ENCODE measurements at places on chromosomes 6 and 20.
A peak's percentile ranks its signal among the peaks of the same experiment; 100 is the strongest.

GRCh38 chr6:156731396-156731795 is 45.8 kb upstream of the ARID1B start:
- peak; percentile 70 for DNase-seq

GRCh38 chr6:84779917-84780316 is 15.5 kb upstream of the TBX18 start:
- no peak for DNase-seq

- DNase-seq: no peak
These were observed 533.7 kb downstream of the DOK5 start for GRCh38 chr20:55009066-55009465.

- DNase-seq: no peak
These were observed 381.9 kb upstream of the ARID1B start for GRCh38 chr6:156395276-156395675.

DNA sequence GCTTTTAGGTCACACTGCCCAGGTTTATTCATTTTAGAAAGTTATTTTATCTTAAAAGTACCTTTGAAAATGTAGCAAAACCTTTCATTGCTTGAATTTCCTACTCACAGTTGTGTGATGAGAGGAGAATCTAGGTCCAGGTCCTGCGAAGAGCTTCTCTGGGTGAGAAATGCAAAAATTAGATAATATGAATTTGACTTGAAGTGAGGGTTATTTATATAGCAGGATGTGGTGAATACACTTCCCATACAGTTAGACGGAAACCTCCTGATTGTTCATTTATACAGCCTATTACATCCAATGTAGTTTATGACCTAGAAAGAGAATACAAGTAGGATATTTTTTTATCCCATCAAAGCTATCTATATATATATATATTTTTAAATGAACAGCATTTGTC is 30.5 kb downstream of the CDKAL1 start:
- DNase-seq: no peak

DNA sequence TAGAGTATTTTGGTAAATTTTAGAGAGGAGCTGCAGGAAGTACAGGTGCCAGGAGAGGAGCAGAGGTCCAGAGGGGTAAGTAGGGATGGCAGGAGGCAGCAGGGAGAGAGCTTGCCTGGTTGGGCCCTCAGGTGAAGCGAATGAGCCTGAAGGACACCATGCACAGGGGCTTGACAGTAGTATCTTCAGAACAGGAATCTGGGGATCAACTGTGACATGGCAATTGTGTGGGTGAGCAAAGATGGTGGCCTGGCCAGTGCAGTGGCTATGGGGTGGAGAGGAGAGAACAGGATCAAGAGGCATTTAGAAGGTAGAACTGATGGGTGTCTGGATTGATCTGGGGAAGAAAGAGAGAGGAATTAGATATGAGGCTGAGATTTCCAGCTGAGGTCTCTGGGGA is 68.7 kb upstream of the RNF24 start:
- DNase-seq: no peak

DNA sequence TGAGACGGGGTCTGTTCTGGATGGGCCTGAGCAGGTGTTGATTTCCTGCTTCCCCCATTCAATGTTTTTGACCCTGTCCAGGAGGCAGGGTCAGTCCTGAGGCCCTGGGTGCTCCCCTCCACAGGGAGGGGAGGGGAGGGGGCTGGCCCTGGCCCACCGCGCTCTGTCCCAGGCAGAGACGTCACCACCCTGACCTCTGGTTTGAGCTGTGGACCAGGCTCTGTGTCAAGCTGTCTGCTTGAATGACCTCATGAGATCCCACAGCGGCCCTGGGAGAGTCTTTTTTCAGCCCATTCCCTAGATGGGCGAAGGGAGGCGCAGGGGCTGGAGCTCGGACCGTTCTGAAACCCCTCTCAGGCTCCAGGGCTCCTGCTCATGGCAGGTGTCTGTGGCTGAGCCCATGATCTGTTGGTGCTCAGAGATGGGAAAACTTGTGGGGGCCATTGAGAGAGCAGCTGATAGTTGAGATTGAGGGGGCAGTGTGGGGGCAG is 8.9 kb upstream of the LKAAEAR1 start:
- no peak for DNase-seq

DNA sequence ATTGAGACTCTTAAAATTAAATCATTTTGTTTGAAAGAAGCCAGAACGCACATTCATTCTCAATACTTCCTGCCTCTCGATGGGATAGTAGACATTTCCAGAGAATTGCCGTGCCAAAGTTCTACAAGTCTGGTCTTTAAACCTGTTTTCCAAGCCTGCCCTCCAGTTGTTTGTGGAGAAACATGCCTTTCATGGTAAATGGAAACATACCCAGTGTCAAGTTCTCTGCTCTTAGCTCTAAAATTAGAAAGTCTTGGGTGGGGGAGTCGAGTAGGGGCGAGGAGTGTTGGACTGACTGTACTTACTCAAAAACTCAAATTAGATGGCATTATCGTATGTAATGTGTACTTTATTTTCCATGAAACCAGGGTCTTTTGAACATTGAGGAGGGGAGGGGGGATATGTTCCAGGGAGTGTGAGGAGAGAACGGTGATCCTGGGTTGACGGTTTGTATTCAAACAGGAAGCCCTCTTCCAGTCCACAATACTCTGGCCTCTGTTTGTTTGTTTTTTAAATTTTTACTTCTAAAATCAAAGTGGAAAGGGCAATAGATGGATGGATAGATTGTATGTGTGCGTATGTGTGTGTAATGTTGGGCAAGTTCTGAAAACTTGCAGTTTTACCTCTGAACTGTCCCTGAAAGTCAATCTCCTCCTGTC is 106.8 kb upstream of the ARMC2 start:
- DNase-seq: no peak

- peak; percentile 87 for DNase-seq
These were observed 35.1 kb downstream of the DSE start for GRCh38 chr6:116405652-116406356.

GRCh38 chr20:1943275-1944002 is 48.2 kb downstream of the SIRPA start:
- DNase-seq: no peak

DNA sequence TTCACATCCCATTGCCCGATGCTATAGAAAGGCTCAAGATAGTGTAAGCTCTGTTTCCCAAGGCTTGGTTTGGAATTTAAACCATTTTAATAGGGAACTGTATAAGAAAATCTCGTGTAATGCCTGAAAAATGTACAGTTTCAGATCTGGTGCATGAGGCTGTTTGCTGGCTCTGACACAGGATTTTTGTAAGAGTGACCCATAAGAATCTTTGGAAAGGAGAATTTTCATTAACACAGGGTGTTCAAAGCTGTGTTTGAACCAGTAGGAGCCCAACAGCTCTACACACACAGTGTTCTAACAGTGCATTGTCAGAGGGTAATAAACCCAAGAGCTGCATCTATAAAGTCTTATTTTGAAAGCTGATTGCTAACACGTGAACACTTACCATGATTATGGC is 293.5 kb downstream of the PRL start:
- no peak for DNase-seq

DNA sequence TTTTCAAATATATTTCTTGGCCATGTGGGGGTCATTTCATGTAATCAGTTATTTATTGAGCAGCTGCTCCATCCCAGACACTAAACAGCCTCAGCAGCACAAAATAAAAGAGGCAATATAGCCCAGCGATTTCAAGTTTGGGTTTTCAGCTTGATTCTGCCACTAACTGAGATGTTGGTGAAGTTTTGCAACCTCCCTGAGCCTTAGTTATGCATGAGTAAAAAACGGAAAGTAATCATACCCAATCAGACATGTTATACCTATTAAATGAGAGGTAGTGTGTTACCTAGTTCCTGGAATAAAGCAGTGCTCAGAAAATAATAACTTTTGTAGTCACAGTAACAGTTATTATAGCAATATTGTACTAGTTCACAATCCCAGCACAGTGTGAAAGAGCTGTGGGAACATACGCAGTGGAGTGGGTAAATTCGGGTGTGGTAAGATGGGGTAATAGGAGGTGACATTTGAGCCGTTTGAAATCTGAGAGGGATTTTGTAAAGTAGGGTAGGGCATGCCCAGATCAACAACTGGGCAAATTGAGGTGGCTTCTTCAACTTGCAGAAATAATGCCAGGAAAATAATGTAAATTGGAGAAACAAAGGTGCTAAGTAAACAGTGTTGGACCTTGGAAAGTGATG is 1.5 kb downstream of the SLC9A8 start:
- DNase-seq: no peak

DNA sequence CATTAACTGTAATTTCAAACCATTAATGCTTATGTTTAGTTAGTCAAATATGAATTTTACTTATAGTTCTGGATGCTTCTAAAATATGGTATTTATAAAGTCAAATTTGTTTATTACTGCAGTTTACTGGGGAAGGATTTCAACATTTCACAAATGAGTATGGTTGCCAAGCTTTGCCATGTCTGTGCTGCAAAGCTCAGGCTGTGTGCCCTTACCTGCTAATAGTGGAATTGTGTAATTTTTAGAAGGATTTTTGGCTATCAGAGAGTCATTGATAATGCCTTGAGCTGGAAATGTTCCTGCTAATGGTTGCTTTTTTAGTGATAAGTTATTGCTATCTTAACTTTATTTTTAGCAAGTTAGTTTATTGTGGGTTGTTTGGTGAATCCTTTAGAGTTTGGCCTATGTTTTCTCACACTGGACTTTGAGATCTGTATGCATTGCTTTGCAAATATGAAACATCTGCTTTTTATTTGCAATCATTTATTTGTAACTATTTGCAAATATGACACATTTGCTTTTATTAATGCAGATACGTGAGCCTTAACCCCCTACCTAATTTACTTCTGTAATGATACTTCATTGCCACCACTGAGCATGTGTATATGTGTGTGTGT is 105.8 kb downstream of the CD109 start:
- DNase-seq: no peak

GRCh38 chr20:52049001-52049731 is 142.4 kb downstream of the ZFP64 start:
- no peak for DNase-seq

- DNase-seq: no peak
These were observed 4.2 kb downstream of the BEND6 start for GRCh38 chr6:56959094-56959493.

GRCh38 chr6:7534192-7534591 is 7.3 kb upstream of the DSP start:
- no peak for DNase-seq

DNA sequence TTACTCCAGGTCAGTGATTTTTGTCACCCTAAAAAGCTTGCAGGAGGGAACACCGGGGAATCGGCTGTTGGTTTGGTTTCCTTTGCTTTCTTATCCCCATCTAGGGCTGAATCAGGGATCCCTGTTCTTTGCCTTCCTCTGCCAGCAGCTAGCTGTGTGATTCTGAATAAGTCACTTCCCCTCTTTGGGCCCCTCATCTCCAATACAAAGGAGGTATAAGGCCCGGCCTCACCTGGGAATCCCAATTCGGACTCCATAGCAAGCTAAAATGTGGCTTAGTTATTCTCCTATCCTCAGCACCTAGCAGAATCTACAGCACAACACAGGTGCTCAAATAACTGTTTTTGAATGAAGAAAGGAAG is 18.5 kb upstream of the ARMC12 start:
- no peak for DNase-seq

DNA sequence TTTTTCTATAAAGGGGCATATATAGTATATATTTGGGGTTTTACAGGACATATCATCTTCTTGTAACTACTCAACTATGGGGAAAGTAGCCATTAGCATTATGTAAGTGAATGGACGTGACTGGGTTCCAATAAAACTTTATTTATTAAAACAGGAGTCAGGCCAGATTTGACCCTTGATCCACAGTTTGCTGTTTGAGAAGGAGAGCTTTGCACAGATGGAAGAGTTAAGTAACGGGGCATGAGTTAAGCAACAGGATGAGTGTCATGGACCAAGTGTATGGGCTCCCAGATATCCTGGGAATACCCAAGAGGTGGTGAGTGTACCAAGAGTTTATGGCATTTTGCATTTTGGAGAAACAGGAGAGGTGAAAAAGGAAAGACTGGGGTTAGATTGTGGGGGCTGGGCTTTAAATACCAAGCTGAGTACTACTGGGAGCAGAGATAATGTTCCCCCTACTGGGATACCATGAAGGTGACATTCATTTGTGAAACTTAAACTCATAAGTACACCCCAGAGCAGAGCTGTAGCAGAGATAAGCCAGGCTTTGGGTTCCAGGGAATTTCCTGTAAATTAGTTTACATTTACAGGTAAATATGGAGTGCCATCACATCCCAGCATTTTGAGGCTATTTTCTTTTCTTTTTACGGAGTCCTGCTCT is 18.5 kb upstream of the SCUBE3 start:
- DNase-seq: no peak

DNA sequence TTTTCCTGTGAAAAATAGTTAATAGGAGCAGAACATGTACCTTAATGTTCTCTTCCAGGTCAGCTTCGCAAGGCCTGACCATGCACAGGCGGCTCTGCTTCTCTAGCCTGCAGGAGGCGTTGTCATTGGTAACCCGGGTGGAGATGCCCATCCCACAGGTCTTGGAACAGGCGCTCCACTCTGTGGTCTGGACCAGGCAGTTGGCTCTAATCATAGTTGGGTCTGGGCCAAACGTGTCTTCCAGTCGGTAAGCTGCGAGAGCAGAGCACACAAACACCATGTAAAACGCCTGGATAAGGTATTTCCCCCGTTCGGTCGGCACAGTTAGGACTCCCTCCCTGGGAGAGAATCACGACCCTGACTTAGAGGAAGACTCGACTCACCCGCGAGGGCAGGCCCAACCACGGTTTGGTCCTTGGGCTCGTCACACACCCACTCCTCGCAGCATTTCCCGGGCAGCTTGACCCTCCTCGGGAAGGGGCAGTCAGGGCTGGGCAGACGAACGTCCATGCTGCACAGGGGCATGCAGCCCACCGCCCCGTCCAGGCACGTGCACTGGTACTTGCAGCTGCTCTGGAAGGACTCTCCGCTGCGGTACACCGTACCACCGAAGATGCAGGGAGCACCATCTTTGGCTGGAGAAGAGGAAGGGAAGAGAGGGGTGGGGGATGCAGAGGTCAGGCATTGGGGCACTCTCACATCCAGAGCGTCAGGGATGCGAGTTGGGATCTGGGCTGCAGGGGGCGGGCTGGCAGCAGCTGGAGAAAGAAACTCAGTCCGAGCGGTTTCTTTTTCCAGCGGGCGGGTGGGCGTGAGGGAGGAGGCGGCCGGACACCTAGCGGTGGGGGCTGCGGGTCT is 1.0 kb downstream of the CCN2 start:
- peak; percentile 90 for DNase-seq

- no peak for DNase-seq
These were observed 143.0 kb downstream of the FNDC1 start for GRCh38 chr6:159312206-159312605.

- DNase-seq: no peak
These were observed 138.8 kb upstream of the C6orf118 start for GRCh38 chr6:165448210-165448609.

DNA sequence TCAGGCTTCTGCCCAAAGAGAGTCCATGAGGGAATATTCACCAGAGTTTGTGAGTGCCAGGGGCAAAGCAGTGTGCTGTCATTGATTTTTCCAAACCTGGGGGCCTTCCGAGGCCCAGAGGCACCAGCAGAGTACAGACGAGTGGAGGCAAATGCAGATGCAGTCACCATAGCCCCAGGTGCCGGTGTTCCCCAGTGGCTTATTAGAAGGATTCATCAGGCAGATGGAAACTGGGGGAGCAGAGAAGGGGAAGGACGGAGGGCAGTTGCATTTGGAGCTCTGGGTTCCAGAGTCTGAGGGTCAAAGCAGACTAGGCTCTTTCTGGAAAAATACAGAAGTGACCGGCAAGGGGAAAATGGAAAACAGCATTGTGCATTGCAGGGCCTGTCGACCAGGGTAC is 184.2 kb downstream of the ANKRD60 start:
- no peak for DNase-seq

All from ELR (cell line).